ENCODE measurements at places on chromosomes 1 and 21.

- no peak overlapping the region for H3K4me3 ChIP-seq
- DNase-seq: no peak
- peak overlapping the region; percentile 34 for H3K27ac ChIP-seq
- H3K27me3 ChIP-seq: no peaks in the 10 kb centered on the region
Measured at GRCh38 chr1:89939059-89939570, 55.8 kb upstream of the ZNF326 start.

DNA sequence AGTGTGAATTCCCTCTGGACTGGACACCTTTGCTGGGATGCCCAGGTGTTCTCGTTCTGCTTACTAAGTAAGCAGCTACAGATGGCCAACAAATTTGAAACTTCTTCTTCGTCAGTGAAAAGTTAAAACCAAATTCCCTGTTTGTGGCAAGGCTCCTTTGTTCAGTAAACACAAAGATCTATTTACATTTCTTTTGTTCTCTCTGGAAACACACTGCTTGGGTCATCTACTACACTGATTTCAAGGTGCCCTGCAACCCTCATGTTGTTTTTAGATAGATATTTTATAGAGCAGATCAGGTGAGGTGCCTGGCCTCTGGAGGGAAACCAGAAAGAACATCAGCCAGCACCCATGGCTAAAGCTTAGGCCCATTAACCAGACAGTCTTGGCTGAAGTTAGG is 157.2 kb upstream of the UBE2U start:
- H3K4me3 ChIP-seq: no peak overlapping the region
- no peaks in the 10 kb centered on the region for H3K27me3 ChIP-seq
- no peaks in the 10 kb centered on the region for H3K4me1 ChIP-seq
- no peaks in the 10 kb centered on the region for H3K36me3 ChIP-seq
- H3K27ac ChIP-seq: no peak overlapping the region

GRCh38 chr21:42233067-42233961 is 14.4 kb downstream of the ABCG1 start:
- H3K4me3 ChIP-seq: no peak overlapping the region
- no peaks in the 10 kb centered on the region for H3K27me3 ChIP-seq
- H3K36me3 ChIP-seq: no peaks in the 10 kb centered on the region
- peak overlapping the region; percentile 87 for H3K27ac ChIP-seq

GRCh38 chr1:107949467-107950253 is 15.3 kb downstream of the VAV3 start:
- H3K36me3 ChIP-seq: no peaks in the 10 kb centered on the region
- H3K4me3 ChIP-seq: no peak overlapping the region
- peaks cover 42% of the 10 kb centered on the region for H3K4me1 ChIP-seq
- no peaks in the 10 kb centered on the region for H3K27me3 ChIP-seq

DNA sequence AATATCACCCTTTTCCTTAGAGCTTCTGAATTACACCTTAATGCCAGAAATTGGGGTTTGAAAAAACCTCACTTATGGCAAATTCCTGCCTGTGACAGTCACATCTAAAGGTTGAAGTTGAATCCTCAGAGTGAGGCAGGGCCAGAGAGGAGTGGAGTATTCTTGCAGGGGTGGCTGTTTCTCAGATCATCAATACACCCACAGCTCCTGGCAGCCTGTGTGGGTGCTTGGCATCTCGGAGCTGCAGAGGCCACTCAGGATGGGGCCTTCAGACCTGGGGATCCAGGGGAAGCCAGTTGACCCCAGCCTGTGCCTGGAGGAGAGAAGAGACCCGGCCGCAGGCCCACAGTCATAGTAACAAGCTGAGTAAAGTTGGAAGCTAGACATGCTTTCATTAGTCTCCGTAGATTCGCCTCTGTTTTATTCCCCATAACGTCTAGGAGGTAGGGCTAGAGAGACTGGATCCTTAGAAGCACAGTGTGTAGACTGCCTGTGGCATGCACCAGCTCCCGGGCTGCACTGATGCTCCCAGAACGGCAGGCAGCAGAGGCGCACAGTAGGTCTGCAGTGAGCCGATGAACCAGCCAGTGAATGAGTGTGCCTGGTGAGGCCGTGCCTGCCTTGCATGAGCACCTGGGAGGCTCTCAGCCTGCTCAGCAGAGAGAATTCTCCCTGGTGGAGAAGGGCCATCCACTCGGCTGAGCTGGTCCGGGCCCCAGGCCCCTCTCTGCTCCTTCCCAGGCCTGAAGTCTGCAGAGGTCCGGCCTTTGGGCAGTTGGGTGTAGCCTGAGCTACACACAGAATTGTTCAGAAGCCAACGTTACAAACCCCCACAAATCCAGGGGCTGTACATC is 42.9 kb downstream of the TFF3 start:
- H3K27me3 ChIP-seq: no peaks in the 10 kb centered on the region
- H3K27ac ChIP-seq: no peak overlapping the region
- no peak for DNase-seq
- no peak overlapping the region for H3K4me3 ChIP-seq
- peaks cover 49% of the 10 kb centered on the region for H3K36me3 ChIP-seq

GRCh38 chr1:171075041-171075440 is 15.7 kb upstream of the FMO3 start:
- no peaks in the 10 kb centered on the region for H3K36me3 ChIP-seq
- H3K4me3 ChIP-seq: no peak overlapping the region
- H3K27ac ChIP-seq: no peak overlapping the region
- H3K4me1 ChIP-seq: no peaks in the 10 kb centered on the region

- peak overlapping the region; percentile 76 for H3K27ac ChIP-seq
- H3K36me3 ChIP-seq: no peaks in the 10 kb centered on the region
- no peak for DNase-seq
- no peak overlapping the region for H3K4me3 ChIP-seq
- H3K4me1 ChIP-seq: peaks cover 43% of the 10 kb centered on the region
Measured at GRCh38 chr1:84692391-84692790, 2.1 kb upstream of the SSX2IP start.

GRCh38 chr1:247077213-247077612 is 1.4 kb downstream of the ZNF670 start:
- no peaks in the 10 kb centered on the region for H3K36me3 ChIP-seq
- no peak overlapping the region for H3K27ac ChIP-seq
- no peak for DNase-seq

DNA sequence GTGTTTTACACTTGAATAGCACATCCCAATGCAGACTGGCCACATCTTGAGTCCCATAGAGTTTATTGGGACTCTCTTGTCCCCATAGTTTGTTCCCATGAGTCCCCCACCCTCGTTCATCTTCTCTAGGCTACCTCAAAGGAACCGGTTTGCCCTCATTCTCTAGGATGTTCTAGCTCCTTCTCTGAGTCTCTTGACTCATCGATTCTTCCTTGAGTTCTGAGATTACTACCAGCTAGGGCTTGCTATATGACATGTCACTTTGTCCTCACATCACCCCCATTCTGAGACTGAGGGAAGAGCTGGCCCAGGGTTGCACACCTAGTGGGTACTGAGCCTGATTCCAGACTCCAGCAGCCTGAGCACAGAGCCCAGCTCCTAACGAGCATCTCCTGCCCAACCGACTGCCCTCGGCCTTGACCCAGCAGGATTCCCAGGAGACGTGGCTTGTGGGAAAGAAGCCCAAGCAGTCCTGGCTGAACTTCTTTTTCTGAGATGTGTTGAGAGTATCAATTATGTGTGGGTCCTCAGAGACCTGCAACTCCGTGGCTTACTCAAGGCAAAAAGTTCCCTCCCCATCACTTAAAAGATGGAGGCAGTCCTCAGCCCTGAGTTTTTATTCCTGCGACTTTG is 42.0 kb downstream of the TMEM51 start:
- H3K27ac ChIP-seq: no peak overlapping the region
- no peaks in the 10 kb centered on the region for H3K4me1 ChIP-seq
- no peaks in the 10 kb centered on the region for H3K27me3 ChIP-seq
- no peak overlapping the region for H3K4me3 ChIP-seq
- no peaks in the 10 kb centered on the region for H3K36me3 ChIP-seq

DNA sequence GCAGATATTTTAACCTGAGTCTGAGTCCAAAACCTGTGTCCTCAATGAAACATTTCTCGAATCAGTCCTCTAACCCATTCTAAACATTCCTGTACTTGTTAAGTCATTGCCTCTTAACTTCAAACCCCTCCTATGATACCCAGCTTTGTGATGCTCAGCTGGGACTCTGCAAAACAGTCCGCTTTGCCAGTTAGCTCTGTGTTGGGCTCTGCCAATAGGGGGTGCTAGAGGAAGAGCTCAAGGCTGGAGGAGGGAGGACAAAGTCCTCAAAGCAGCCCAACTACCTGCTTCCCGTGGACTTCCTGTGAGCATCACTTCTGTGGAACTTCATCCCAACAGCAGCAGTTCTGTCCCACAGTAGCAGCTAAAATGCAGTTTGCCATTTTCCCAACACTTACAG is 38.1 kb upstream of the SYT14 start:
- no peak overlapping the region for H3K4me3 ChIP-seq
- no peak overlapping the region for H3K27ac ChIP-seq
- DNase-seq: no peak
- no peaks in the 10 kb centered on the region for H3K36me3 ChIP-seq
- H3K4me1 ChIP-seq: no peaks in the 10 kb centered on the region

- no peaks in the 10 kb centered on the region for H3K27me3 ChIP-seq
- no peaks in the 10 kb centered on the region for H3K4me1 ChIP-seq
- DNase-seq: no peak
- no peak overlapping the region for H3K4me3 ChIP-seq
Measured at GRCh38 chr1:110319332-110320167, 19.6 kb upstream of the RBM15 start.

DNA sequence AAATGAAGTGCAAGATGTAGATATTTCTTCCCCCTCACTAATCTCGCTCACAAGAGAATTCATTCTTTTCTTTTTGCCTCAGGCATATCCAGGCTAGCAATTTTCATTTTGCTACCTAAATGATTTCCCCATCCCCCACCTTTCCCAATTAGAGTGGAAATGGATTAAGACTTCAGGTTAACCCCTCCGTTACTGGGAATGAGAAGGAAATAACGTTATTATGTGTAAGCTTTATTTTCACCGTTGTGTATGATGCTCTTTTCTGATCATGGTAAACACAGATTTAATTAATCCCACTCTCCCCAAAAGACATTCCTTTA is 143.9 kb downstream of the RUNX1 start:
- no peak for DNase-seq
- H3K27ac ChIP-seq: no peak overlapping the region
- H3K4me3 ChIP-seq: no peak overlapping the region
- H3K27me3 ChIP-seq: no peaks in the 10 kb centered on the region
- peaks cover 6% of the 10 kb centered on the region for H3K4me1 ChIP-seq

DNA sequence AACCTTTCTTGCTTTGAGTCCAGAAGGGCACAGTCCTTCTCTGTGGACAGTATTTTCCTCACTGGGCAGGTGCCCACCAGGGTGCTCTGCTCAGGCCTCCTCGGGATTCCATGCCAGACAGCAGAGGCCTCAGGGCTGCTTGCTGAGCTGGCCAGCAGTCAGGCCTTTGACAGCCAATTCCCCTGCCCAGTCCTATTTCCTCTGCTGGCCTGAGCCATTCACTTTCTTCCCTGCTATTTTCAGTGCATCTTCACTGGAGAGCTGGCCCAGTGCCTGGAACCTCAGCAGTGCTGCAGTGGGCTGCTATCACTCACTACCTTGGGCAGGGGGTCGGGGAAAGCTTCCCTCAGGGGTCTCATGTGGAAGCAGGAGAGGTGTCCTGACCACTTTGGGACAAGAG is 33.2 kb downstream of the KCNA10 start:
- no peak for DNase-seq
- H3K27me3 ChIP-seq: peaks cover 23% of the 10 kb centered on the region
- peaks cover 18% of the 10 kb centered on the region for H3K4me1 ChIP-seq
- H3K27ac ChIP-seq: no peak overlapping the region

DNA sequence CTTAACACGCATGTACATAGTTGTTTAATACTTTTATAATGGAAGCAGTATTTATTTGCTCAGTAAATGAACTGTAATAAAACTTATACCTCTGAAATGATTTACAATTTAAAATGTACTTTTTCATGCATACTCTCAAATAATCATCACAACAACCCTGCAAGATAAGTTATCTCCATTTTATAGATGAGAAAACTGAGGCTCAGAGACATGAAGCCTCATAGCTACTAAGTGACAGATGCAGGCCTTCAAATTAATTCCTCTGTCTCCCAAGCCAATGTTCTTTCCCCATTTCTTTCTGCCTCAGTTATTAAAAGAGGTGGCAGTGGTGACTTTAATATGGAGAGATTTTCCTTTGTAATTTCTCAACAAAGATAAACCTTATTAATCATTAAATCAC is 19.6 kb upstream of the CLCA1 start:
- no peak for DNase-seq
- no peaks in the 10 kb centered on the region for H3K27me3 ChIP-seq
- no peaks in the 10 kb centered on the region for H3K4me1 ChIP-seq
- no peak overlapping the region for H3K27ac ChIP-seq

DNA sequence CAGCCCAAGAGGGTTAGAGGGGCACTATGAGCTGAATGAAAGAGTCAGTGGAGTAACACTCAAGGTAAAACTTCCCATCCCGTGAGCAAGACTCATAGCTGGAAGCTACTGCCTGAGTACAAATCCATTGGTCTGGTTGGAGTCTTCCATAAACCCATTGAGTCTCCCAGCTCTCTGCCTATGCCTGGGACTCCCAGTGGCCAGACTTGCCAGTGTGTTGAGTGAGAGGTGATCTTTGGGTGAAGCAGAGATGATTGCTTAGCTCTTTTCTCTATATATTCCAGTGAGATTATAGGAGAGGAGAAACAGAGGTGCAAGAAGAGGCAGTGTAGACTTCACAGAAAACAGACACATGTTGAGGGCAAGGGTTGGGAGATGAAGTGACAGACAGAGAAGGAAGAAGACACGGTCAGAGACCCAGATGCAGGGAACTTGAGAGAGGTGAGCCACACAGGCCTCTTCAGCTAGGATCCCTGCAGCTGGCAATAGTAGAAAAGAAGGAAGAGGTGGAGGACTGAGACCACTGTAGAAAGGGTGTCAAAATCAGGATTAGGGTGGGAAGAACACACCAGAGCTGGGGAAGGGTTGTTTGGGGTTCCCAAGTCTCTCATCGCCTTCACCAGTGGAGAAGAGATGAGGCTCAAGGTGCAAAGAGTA is 3.7 kb downstream of the FOXD2 start:
- H3K4me3 ChIP-seq: no peak overlapping the region
- H3K36me3 ChIP-seq: no peaks in the 10 kb centered on the region
- peak; percentile 25 for DNase-seq
- H3K4me1 ChIP-seq: peaks cover under 1% of the 10 kb centered on the region
- peaks cover 69% of the 10 kb centered on the region for H3K27me3 ChIP-seq

- peak; percentile 86 for DNase-seq
- H3K27ac ChIP-seq: no peak overlapping the region
- peaks cover 13% of the 10 kb centered on the region for H3K4me1 ChIP-seq
- H3K4me3 ChIP-seq: no peak overlapping the region
- H3K27me3 ChIP-seq: no peaks in the 10 kb centered on the region
- H3K36me3 ChIP-seq: no peaks in the 10 kb centered on the region
Measured at GRCh38 chr1:24688621-24689195, 45.6 kb downstream of the SRRM1 start.

All from spleen (tissue), 13 donors.